ENCODE measurements at places on chromosomes 13 and 19. TPM values are rescaled to one million over a fixed set of nuclear protein-coding genes. Genes with fewer than 3 reads are reported as not detected.

DNA sequence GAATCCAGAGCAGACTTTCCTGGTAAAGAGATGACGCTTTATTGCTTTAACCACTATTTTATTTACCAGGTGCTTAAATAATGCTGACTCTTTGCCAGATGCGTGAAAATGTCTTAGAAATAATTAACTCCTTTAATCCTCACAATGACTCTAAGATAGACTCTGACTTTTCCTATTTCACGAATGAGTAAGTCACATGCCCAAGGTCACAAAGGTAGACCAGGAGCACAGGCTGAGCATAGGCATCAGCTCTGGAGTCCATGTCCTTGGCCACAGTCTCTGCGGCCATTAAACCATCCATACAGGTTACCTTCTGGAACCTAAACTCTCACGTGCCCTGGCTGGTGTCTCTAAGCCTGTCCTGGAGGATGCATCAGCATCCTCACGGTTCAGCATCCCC, 87.3 kb downstream of the ERCC5 start:
- no peak for DNase-seq

DNA sequence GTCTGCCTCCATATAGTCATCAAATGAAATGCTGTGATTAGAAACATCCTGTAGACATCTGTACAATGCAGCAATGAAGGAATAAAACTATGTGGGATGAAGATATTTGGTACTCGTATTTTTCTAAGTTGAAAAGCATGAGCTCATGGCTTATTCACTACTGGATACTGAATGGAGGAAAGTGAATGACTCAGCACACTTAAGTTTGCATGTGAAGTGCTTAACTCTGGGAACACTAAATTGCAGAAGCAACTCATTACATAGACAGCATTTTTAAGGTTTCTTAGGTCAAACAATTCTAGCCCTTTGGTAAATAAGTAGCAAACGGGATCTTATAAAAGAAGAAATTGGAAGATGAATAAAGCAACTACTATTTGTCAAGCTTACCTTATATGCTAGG, 429.0 kb upstream of the MIR17HG start:
- DNase-seq = no peak

The CLEC17A gene
- total RNA-seq = not detected

The TNFAIP8L1 gene
- total RNA-seq = 8.1 TPM

DNA sequence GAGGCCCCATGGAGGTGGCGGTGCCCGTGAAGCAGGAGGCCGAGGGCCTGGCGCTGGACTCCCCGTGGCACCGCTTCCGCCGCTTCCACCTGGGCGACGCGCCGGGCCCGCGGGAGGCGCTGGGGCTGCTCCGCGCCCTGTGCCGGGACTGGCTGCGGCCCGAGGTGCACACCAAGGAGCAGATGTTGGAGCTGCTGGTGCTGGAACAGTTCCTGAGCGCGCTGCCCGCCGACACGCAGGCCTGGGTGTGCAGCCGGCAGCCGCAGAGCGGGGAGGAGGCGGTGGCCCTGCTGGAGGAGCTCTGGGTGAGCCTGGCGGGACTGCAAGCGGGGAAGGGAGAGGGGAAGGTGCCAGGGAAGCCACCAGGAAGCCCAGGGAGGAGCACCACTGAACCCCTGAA, 5.8 kb downstream of the ZNF444 start:
- DNase-seq = no peak

DNA sequence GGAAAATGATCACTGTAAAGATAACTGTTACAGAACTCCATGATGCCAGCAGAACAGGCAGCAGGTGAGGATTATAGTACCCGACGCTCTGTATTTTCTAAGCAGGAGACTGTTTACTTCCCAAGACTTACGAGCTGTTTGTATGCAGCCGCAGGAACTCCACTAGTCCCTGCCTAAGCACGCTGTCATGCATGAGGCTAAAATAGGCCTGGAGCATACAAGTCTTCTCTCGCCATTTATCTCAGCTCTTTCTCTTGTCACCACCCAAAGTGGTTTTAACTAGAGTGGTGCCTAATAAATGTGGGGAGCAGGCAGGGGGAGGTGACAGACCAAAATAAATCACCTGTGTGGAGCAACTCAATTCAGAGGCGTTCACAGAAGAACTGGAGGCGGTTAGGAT, 175.8 kb downstream of the TDRD3 start:
- DNase-seq = no peak

The BRSK1 gene
- total RNA-seq = 2.0 TPM

The XAB2 gene
- total RNA-seq = 16.3 TPM

- peak; percentile 62 for DNase-seq
Measured at GRCh38 chr19:31350693-31351055, 1.4 kb upstream of the TSHZ3 start.

DNA sequence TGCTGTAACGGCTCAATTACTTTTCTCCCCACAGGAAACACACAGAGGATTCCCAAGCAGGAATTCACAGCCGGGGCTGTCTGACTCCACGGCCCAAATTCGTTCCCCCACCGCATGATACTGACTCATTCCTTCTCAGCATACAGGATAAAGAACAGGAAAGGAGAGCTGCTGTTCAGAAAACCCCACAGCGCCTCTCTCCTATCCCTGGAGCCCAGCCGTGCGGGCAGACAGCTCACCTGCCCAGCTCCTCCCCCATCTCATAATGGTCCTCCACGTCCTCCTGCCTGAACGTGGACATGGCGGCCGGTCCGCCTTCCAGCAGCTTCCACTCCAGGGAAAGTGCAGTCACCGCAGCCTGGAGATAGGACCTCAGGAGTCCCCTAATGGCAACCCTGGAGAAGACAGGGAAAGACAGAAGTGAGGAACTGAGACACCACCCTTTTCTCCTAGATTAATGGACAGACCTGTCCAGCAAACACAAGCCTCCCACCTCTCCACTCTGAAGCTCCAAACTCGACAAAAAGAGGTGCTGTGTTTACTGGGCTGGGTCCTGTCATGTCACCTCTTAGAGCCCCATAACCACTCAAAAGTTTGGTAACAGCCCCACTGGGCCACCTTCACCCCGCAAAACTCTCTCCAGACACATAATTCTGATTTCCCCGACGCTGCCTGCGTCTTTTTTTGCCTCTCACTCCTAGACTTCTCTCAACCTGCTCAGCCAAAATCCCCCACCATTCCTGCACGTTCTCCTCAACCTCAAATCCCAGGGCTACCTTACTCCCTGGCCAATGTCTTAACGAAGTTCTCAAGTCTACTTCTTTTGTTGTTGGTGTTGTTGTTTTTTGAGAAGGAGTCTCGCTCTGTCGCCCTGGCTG, 1.2 kb downstream of the DAPK3 start:
- DNase-seq = no peak

The TRPM4 gene
- 27.7 TPM for total RNA-seq

The CERS1 gene
- total RNA-seq = 0.52 TPM

- no peak for DNase-seq
Measured at GRCh38 chr19:50167314-50167721, 4.2 kb upstream of the IZUMO2 start.

The RCBTB2 gene
- 5.9 TPM for total RNA-seq

DNA sequence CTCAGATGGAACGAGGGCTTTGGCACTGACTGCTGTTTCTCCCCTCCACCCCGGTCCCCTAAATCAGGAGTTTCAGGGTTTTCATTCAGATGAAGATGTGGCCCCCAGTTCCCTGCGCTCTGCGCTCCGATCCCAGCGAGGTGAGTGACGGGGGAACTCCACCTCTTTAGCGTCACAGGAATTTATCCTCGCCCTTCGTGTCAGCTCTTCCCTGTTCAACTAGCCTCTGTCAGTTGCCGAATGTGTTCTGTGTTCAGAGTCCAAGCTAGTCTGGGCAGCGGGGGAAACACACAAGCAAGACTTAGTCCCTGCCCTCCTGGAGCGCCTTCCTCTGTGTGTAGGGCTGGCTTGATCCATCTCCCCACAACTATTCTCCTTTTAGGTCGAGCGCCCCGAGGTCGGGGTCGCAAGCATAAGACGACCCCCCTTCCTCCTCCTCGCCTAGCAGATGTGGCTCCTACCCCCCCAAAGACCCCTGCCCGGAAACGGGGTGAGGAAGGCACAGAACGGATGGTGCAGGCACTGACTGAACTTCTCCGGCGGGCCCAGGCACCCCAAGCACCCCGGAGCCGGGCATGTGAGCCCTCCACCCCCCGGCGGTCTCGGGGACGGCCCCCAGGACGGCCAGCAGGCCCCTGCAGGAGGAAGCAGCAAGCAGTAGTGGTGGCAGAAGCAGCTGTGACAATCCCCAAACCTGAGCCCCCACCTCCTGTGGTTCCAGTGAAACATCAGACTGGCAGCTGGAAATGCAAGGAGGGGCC, 1.8 kb downstream of the KMT2B start:
- DNase-seq = no peak

The ERICH6B gene
- total RNA-seq = not detected

GRCh38 chr13:27919659-27919933, 204 bp upstream of the PDX1 start:
- no peak for DNase-seq

DNA sequence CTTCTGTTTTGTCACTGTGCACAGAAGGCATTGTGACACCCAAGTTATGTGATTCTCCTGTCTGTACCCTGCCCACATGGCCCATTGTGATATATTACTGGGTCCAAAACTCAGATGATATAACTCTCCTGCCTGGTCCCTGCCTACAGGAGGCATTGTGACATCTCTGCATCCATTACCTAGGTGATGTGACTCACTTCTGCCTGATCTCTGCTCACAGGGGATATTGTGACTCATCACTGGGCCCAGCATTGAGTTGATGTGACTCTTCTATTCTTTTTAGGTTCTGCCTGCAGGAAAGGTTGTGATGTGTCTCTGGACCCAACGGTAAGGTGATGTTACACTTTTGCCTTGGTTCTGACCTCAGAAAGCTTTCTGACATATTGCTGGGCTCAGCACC, 67.9 kb upstream of the ZNF724 start:
- DNase-seq = no peak

- DNase-seq = no peak
Measured at GRCh38 chr13:106405731-106406130, 129.7 kb downstream of the EFNB2 start.

- DNase-seq = no peak
Measured at GRCh38 chr13:77919921-77920294, 1.3 kb upstream of the EDNRB start.

GRCh38 chr19:55486971-55487923, 989 bp upstream of the SSC5D start:
- DNase-seq = peak; percentile 82

- no peak for DNase-seq
Measured at GRCh38 chr19:2235381-2236063, 607 bp downstream of the PLEKHJ1 start.

DNA sequence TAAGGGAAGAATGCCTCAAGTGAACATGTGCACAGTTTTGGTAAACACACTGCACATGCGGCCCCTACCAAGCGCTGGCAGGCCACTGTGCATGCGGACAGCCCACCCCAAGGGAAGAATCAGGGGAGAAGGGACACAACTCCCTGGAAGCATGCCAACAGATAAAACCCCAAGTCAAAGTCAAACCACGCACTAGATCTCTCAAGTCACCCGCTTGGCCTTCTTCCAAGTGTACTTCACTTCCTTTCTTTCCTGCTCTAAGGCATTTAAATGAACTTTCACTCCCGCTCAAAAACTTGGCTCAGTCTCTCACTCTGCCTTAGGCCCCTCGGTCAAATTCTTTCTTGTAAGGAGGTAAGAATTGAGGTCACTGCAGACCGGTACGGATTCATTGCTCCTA, 4.6 kb upstream of the RFXAP start:
- no peak for DNase-seq

The KCNJ14 gene
- total RNA-seq = 0.20 TPM

The NPHS1 gene
- not detected for total RNA-seq

GRCh38 chr13:73981595-73981994, 152.6 kb downstream of the KLF12 start:
- no peak for DNase-seq

The SLC25A23 gene
- 78.4 TPM for total RNA-seq

- DNase-seq = no peak
Measured at GRCh38 chr19:33737681-33738371, 58.8 kb upstream of the KCTD15 start.

- peak; percentile 86 for DNase-seq
Measured at GRCh38 chr13:40664350-40665125, 1.9 kb downstream of the FOXO1 start.

DNA sequence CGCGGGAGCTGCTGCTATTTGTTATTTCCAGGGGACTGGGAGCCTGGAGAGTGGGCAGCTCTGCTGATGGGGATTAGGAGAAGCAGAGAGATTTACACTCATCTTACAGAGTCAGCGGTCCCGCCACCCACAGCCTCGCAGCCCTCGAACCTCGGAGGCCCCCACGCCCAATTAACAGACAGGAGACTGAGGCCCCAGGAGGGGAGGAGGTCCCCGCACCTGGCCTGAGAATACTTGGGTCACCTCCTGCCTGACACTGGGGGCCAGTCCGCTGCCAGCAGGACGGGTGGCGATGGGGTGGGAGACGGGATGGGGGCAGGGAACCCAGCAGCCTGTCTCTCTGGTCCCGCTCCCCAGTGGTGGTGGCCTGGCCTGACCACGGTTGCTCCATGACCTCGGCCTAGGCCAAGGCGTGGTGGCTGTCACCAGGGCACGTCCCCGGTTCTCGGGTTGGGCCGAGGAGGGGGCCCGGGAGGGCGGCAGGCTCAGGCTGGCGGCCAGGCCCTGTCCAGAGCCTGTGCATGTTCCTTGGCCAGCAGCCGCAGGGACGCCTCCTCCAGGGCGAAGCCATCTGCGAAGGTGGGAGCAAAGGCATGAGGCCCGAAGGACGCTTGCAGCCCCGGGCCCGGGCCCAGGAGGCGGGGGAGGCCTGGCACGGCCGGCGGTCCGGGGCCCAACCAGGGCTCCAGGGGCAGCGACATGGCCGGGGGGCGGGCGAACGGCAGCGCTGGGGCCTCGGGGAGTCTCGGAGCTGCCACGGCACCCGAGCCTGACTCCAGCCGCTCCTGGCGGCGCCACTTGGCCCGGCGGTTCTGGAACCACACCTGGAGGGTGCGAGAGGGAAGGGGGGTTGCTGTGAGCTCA, 1.7 kb downstream of the RAX2 start:
- no peak for DNase-seq

GRCh38 chr19:55352549-55353145, 1.9 kb downstream of the COX6B2 start:
- no peak for DNase-seq

The EPS8L1 gene
- total RNA-seq = 0.76 TPM

DNA sequence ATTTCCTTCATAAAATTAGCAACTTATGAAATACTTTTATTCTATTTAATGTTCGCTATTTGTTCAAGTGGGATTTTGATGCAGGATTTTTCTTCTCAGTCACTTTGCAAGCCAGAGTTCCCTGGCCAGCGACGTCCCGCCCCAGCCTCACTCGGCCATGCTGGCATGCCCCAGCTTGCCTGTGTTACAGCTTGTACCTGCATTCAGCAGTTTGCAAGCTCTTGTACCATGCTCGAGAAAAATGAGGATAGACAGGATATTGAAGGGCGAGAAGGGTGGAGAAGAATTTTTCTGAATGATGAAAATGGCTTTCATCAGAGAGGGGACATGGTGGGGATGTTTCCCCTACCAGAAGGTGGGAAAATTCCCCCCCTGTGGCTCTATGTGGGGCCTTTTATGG, 2180.2 kb upstream of the PCDH20 start:
- DNase-seq = no peak

The CCDC8 gene
- 29.6 TPM for total RNA-seq

DNA sequence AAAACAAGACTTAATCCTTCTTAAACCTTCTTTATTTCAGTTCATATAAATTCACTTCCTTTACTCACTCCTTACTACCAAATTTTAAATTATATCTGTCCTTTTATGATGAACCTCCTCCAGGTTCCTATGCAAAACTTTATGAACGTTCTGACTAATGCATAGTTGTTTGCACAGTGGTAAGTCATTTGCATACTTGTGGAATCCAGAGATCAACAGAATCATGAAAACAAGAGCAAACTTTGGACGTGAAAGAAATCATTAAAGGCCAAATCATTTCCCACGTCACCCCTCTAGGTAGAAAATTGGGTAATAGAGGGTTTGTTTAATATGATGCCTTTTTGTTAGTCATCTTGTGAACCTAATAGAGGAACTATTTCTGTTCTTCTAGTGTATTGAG, 32.3 kb upstream of the MYCBP2 start:
- no peak for DNase-seq
